ENCODE measurements at places on chromosomes 16 and 17.

DNA sequence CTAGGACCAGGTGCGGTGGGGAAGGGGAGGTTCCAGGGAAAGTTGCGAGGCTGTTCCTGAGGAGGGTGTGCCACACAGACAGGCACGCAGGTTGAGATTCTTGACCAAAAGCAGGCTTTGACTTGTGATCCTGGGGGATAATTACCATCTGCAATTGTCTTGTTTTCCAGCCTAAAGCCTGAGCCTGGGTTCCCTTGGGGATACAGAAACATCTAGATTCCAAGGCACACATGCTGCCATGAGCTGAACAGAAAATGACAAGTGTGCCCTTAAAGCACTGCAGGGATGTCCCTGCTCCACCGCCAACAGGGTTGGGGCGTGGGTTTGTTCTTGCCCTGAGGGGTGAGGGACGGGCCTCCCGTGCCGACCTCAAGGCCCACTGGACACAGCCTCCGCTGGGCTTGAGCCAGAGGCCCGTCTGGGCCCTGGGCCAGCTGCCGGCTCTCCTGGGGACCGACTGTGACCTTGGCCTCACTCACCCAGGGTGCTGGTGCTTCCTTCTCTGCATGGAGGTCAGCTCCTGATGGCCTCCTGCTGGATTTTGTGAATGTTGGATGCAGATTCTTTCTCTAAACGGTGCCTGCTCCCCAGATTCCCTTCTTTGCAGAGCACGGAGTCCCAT, 14.0 kb downstream of the CA5A start:
- DNase-seq: no peak

DNA sequence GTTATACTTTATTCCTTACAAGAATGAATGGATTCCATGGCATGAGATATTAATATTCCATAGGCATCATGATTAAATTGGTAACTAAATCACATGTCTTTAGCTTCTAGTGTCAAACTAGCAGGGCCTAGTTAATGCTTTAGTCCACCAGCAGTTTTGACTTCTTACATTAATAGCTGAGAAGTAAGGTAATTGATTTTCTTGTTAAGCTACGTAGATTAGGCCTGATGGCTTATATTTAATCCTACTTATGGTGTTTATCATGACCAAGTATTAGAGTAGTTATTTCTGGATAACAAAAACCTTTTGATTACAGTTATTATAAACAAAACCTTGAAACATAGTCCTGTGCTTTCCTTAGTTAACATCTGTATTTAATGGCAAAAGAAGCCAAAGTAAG, 184.5 kb downstream of the TANC2 start:
- no peak for DNase-seq

DNA sequence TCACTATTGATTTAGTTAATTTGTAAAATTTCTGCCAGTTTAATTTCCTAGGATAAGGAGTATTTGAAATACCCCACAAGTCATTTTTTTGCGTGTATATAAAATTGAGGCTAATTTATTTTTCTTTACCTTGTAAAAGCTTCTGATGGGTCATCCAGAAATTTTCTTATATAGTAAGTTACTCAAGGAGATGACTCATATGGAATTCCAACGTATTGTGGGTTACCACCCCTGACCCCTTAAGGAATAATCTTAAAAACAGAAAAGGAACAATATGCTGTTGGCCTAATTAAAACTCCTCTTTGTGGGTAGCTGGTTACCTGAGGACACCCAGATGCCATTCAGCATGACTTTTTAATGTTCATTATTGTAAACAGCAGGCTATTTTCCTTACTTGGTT, 13.6 kb downstream of the HEATR6 start:
- no peak for DNase-seq

GRCh38 chr17:67983383-67983688, 12.9 kb downstream of the C17orf58 start:
- DNase-seq: no peak

DNA sequence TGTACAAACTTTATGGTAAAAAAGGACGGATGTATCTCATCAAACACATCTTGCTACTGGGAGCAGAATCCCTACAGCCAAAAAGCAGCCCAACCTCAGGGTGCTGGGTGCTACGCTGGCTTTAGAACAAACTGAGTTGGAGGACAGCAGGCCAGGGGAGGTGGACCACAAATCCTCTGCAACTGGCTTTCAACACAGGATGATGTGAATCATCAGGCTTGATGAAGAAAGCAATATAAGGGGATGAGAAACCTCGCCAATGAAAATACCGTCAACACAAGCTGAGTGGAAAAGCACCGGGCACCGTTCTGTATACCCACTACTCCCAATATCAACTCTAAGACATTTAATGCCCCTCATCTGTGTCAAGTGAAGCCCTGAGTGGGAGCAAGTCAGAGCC, 14.3 kb downstream of the HBQ1 start:
- DNase-seq: no peak

DNA sequence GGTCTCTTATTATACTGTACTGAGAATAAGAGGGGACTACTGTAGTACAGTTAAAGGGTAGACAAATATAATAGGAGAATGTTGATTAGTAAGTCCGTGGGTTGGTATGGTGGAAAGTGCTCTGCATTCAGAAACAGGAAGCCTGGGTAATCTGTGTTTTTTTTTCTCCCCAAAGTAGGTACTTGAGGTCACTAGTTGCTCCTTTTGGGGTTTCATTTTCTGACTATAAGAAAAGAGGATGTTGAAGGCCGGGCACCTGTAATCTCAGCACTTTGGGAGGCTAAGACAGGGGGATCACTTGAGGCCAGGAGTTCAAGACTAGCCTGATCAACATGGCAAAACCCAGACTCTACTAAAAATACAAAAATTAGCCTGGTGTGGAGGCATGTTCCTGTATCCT, 42.0 kb upstream of the MMD start:
- no peak for DNase-seq

DNA sequence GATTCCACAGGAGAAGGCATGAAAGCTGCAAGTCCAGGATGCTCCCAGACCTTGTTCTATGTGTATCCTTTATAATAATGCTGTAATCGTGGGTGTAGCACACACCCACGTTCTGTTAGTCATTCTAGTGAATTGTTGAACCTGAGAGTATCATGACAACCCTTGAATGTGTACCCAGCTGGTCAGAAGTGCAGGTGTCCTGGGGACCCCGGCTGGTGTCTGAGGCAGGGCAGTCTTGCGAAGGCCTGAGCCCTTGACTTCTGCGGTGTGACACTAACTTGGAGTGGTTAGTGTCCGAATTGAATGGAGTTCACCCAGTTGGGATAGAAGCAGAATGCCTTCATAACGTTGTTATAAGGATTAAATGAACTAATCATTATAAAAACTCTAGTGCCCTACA, 218.0 kb upstream of the TNRC6C start:
- DNase-seq: no peak

GRCh38 chr17:42893359-42893758, 7.2 kb upstream of the G6PC1 start:
- no peak for DNase-seq

DNA sequence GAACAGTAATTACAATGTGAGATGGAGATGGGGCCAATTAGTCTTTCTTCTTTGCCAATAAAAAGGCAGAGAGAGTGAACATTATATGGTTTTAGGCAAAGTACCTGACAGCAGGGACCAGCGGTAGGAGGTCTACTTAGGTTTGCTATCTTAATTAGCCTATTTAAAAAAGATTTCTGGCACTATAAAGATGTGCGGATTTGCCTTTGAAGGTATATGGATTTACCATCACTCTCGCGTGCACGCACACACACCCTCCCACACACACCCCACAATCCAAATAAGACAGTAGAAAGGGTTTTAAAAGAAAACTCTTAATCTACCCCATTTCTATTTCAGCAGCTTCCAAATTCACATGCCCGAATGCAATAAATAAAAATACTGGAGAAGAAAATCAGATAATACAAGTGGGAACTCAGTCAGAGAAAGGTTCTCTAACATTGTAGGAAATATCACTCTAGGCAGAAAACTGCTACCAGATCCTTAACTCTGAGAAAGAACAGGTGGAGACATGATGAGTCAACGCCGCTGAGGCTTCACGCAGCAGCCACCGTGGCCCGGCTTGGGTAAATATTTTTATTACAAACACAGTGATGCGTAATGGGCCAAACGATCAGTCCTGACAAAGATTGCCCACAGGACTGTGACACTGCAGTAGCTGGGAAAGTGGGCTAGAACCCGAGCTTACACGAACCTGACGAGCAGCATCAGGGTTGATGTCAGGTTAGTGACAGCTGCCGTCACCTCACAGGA, 66.6 kb upstream of the AXIN2 start:
- no peak for DNase-seq

GRCh38 chr17:7916385-7916682, 245 bp upstream of the RNF227 start:
- DNase-seq: no peak

GRCh38 chr17:8630227-8630801, at the start of gene MYH10:
Gene MYH10 (minus strand): TSS chr17:8630725. CDS start chr17:8623246, 7,479 bp downstream.
- DNase-seq: no peak

DNA sequence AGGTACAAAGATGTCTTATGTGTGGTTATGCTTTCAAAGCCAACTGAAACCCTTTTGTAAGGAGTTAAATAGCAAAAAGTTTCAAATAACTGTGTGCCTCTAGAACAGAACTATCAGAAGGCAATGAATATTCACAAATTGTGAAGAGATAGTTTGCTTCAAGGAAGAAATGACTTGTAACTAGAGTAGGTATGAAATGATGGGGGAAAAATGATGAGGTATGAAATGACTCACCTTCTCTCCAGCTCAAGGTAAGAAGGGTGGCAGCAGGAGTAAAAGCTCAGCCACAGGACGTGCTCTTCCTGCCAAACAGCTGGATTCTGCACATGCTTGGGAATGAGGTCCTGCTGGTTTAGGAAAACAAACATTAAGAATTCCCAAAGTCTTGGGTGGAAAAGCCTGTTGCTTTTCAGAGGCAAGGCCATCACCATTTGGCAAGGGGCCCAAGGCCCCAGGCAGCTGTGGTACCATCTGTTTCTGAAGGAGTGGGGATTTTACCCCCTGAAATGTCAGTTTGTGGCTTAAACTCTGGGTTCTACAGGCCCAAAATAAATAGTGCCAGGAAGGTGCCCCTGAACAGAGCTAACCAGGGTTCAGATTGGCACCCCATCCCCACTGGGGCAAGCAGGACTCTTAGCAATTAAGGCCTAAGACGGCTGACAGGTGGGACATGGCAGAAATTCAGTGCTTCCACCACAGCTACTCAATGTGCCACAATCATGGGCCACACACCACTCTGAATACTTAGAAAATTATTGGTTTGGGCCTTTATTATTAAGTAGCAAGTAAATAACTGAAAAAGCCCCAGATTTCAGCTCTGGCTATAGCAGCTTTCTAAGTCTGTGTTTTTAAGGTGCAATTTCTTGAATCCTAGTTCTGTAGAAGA, 13.3 kb downstream of the HERPUD1 start:
- DNase-seq: no peak

DNA sequence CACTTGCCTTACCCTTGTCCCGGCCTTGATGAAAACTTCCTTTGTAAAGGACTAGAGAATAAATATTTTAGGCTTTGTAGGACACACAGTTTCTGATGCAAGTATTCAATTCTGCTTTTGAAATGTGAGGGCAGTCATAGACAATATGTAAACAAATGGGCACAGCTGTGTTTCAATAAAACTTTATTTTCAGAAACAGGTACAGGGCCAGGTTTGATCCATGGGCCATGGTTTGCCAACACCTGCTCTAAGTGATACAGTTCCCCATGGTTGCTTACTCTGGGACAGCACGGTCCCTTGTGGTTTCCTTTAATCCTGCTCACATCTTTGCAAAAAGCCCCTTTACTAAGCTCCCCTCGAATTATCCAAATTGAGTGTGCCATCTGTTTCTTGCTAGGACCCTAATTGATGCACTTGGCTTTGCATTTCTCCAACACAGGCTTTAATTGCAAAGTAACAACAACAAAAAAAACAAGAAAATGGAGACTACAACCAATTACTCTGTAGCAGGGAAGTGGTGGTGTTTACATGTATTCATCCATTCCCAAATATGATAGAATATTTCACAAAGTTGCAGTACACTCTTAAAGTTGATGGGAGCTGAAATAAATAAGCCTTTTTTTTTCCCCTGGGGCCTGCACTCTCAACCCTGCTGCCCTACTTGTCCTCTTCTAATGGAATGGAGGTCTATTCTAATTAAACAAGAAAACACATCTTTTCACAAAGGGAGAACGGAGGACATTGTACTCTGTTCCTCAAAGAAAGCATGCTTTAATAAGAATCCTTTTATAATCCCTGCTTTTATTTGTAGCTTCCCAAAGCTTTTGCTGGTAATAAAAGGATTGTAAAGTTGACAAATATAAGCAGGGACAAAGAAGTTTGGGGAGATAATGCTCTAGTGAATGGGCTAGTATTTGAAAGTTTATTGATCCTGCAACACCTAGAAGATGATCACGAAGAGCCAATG, 37.7 kb upstream of the TOX3 start:
- no peak for DNase-seq

- no peak for DNase-seq
Measured at GRCh38 chr17:263773-264172, 82.3 kb upstream of the DOC2B start.

DNA sequence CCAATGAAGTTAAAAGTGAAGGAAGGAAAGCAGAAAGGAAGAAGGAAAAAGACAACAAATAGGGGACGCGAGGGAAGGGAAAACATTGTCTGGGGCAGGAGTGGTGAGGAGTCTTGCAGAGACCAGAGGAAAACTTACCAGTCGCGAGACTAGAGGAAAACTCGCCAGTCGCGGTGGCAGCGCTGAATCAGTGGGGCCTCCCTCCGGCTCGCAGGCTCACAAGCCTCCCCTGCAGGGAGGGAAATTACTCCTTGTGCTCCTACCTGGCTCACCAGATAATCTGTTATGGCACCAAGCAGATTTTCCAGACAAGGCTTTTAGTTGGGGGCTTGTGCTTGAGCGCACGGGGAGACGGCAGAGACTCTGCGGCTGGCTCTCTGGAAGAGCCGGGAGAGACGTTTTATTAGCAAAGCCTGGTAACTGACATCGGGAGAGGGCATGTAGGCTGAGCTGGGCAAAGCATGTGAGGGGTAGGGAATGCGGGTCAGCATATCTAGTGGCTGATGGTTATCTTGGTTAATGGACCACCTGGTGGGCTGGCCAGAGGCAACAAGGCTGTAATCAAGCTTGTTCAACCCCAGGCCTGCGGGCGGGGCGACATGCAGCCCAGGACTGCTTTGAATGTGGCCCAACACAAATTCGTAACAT, 37.1 kb downstream of the LCMT1 start:
- DNase-seq: no peak

DNA sequence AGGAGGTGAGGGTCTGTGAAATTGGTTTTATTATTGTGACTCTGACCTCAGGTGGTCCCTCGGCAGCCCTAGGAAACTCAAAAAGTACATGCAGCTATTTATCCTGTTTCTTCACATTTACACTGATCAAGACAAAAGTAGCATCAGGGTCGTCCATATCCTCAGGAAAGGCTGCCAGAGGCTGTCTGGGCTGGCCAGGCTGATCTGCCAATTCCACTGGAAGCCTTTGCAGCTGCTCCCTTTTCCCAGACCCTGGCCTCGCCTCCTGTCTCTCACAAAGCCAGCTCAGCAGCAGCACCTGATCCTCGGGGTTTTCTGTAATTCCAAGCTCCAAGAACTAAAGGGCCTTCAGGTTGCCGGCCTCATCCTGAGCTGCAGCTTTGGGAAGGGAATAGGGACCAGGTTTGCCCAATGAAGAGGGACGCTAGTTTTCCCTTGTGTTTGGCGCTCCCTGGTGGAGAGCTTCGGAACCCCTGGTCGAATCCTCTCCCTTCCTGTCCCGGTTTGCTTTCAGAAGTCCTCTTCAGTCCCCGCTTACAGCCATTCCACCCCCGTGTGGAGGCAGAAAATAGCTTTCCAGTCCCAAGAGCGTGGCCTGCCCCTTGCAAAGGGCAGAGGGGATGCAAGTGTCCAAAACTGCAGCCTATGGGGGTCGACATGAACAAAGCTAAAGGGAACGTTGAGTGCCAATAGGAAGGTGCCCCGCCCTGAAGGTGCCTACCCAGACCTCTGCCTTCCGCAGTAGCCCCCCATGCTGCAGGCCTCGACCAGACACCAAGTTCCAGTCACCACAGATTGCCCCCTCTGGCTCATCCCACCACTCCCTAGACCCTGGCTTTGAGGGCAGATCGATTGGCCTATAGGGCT, 13.4 kb downstream of the MFSD6L start:
- peak; percentile 17 for DNase-seq
